GM12864 (cell line): ENCODE measurements at places on chromosomes 4 and X.

DNA sequence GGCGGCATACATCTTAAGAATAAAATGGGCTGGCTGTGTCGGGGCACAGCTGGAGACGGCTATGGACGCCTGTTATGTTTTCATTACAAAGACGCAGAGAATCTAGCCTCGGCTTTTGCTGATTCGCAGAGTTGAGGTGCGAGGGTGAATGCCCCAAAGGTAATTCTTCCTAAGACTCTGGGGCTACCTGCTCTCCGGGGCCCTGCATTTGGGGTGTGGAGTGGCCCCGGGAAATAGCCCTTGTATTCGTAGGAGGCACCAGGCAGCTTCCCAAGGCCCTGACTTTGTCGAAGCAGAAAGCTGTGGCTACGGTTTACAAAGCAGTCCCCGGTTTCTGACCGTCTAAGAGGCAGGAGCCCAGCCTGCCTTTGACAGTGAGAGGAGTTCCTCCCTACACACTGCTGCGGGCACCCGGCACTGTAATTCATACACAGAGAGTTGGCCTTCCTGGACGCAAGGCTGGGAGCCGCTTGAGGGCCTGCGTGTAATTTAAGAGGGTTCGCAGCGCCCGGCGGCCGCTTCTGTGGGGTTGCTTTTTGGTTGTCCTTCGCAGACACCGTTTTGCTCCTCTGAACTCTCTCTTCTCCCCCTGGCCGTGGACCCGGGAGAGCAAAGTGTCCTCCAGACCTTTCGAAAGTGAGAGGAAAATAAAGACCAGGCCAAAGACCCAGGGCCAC, 1.9 kb downstream of the SHOX start:
- DNase-seq: no peak

GRCh38 chrX:18721683-18722499, 14.4 kb downstream of the PPEF1 start:
- no peak for DNase-seq

- DNase-seq: no peak
Measured at GRCh38 chr4:188030401-188030800, 34.8 kb downstream of the ZFP42 start.

DNA sequence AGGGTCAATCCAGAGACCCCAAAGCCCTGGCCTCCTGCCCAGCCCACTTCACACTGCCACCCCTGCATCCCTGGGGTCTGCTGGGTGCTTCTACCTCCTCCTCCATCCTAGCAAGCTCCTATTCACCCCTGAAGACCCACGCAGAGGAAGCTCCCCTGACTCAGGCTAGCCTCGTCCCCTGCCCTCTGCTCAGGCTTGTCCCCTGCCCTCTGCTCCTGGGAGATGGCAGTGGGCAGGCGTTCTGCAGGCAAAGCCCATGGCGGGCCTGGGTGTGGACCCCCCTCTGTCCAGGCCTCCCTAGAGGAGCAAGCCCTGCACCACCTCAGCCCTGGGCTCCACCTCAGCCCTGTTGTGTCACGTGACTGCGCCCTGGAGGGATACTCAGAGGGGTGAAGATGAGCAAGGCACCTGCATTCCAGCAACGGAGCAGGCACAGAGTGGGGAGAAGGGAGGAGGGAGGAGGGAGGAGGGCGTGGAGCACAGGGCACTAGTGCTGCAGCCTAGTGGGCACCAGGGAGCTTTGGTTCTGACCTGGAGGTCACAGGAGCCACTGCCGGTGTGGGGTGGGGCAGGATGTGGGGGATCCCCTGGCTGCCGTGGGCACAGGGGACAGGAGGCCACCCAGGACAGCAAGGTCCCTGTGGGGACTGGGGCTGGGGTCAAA, 27.6 kb upstream of the FGFR3 start:
- DNase-seq: no peak

GRCh38 chr4:89403826-89404225, 96.2 kb upstream of the GPRIN3 start:
- DNase-seq: no peak

GRCh38 chr4:72918362-72918761, 151.2 kb downstream of the COX18 start:
- no peak for DNase-seq

DNA sequence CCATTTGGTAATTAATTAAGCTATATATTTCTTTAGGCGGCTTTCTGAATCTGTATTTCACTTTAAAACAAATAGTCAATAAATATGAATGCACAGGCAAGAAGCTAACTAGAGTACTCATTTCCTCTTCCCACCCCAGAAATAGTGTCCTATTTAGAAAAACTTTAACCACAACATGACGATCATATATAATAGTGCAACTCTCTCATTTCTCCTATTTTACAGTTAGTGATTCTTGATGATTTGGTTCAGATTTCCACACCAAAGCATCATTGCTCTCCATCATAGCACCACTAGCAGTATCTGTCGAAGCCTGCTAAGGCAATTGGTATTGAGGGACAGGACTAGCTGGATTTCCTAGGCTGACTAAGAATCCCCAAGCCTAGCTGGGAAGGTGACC, 184.0 kb upstream of the GALNTL6 start:
- no peak for DNase-seq

GRCh38 chr4:184843984-184844554, 18.3 kb upstream of the ACSL1 start:
- no peak for DNase-seq

- no peak for DNase-seq
Measured at GRCh38 chr4:89352541-89352940, 44.9 kb upstream of the GPRIN3 start.

GRCh38 chr4:168776382-168776781, 233.7 kb downstream of the CBR4 start:
- no peak for DNase-seq

DNA sequence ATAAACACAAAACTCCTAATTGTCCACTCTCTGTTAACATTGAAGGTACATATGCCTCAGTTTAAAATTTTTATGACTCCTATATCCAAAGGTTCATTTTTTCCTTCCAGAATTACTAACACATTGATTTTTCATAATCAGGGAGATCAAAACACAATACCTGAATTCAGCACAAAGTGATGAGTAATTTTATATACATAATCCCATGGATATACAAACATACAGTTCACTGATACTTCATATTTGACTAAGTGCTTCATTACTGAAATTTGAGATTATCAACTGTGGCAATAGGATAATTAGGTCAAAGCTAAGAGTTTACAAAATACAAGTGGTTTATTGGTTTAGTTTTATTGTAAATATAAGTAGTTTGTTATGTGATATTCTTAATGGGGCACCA, 176.2 kb upstream of the PRPS2 start:
- no peak for DNase-seq

DNA sequence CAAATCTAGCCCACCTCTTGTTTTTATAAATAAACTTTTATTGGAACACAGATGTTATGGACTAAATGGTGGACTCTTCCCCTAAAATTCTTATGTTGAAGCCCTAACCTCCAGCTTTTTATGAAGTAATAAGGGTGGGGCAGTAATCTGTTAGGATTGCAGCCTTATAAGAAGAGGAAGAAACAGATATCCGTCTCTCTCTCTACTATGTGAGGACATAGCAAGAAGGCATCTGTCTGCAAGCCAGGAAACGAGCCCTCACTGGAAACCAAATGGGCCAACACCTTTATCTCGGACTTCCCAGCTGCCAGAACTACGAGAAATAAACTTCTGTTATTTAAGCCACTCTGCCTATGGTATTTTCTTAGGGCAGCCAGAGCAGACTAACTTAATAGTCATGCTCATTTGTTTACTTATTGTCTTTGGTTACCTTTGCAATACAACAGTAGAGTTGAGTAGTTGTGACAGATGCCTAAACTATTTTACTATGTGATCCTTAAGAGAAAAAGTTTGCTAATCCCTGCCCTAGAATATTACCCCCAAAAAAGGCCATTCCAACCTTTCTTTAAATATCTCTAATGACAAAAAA, 67.4 kb downstream of the MANBA start:
- no peak for DNase-seq

GRCh38 chr4:156515295-156515694, 456.3 kb downstream of the PDGFC start:
- DNase-seq: no peak

- DNase-seq: no peak
Measured at GRCh38 chr4:1094336-1094690, 19.1 kb downstream of the RNF212 start.

- DNase-seq: no peak
Measured at GRCh38 chrX:132766452-132766851, 192.0 kb downstream of the HS6ST2 start.

- DNase-seq: no peak
Measured at GRCh38 chr4:137065311-137065710, 467.0 kb downstream of the PCDH18 start.
